ENCODE measurements at places on chromosomes 5 and 9. TPM values are rescaled to one million over a fixed set of nuclear protein-coding genes. Genes with fewer than 3 reads are reported as not detected.

GRCh38 chr9:115104908-115105307 lies 13.0 kb downstream of the TNC start:
- no peak overlapping the region for H3K4me3 ChIP-seq
- DNase-seq = no peak
- H3K36me3 ChIP-seq = no peaks in the 10 kb centered on the region
- no peak overlapping the region for H3K27ac ChIP-seq
- H3K4me1 ChIP-seq = no peaks in the 10 kb centered on the region

GRCh38 chr5:128100860-128101557 lies 17.4 kb downstream of the SLC12A2 start:
- no peak for DNase-seq
- no peak overlapping the region for H3K27ac ChIP-seq
- H3K36me3 ChIP-seq = peaks cover 8% of the 10 kb centered on the region
- H3K4me1 ChIP-seq = peaks cover 7% of the 10 kb centered on the region

- no peak for DNase-seq
- H3K4me1 ChIP-seq = no peaks in the 10 kb centered on the region
- peaks cover 8% of the 10 kb centered on the region for H3K36me3 ChIP-seq
- H3K27me3 ChIP-seq = peaks cover 3% of the 10 kb centered on the region
- H3K4me3 ChIP-seq = no peak overlapping the region
Measured at GRCh38 chr9:108376140-108376539, 479.6 kb downstream of the ACTL7B start.

DNA sequence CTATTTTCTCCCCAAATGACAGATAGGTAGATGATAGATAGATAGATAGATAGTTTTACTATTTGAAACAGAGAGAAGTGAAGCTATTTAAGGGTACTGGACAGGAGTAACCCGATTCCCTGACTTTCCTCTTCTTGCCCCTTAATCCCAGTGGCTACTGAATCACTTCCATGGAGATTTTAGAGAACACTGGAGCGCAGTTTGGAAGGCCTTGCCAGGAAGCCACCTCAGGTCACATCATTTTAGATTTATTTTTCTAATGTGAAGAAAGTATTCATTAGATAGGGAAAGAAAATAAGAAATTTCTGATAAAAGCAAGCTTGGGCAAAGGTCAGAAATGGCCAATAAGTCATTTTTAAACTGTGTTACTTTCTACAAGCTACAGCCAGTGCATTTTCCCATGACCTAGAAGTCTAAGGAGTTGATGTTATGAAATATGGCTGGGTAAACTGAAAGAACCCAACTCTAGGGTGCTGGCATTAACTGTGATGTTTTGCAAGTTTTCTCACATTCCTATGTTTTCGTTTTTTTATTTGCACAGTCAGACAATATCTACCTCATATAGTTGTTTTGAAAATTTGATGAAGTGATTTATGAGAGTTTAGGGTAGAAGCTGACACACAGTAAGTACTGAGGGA lies 544.7 kb upstream of the PTGER4 start:
- no peak for DNase-seq
- no peaks in the 10 kb centered on the region for H3K4me1 ChIP-seq
- no peaks in the 10 kb centered on the region for H3K27me3 ChIP-seq
- no peak overlapping the region for H3K27ac ChIP-seq
- H3K36me3 ChIP-seq = no peaks in the 10 kb centered on the region
- no peak overlapping the region for H3K4me3 ChIP-seq

GRCh38 chr5:168801567-168801966 lies 222.4 kb upstream of the PANK3 start:
- H3K27ac ChIP-seq = no peak overlapping the region
- DNase-seq = no peak
- no peaks in the 10 kb centered on the region for H3K36me3 ChIP-seq
- peaks cover 19% of the 10 kb centered on the region for H3K4me1 ChIP-seq
- no peak overlapping the region for H3K4me3 ChIP-seq

GRCh38 chr5:137264041-137264440 lies 235.1 kb downstream of the SPOCK1 start:
- no peaks in the 10 kb centered on the region for H3K4me1 ChIP-seq
- no peak overlapping the region for H3K4me3 ChIP-seq
- no peaks in the 10 kb centered on the region for H3K27me3 ChIP-seq
- no peak overlapping the region for H3K27ac ChIP-seq
- H3K36me3 ChIP-seq = no peaks in the 10 kb centered on the region

DNA sequence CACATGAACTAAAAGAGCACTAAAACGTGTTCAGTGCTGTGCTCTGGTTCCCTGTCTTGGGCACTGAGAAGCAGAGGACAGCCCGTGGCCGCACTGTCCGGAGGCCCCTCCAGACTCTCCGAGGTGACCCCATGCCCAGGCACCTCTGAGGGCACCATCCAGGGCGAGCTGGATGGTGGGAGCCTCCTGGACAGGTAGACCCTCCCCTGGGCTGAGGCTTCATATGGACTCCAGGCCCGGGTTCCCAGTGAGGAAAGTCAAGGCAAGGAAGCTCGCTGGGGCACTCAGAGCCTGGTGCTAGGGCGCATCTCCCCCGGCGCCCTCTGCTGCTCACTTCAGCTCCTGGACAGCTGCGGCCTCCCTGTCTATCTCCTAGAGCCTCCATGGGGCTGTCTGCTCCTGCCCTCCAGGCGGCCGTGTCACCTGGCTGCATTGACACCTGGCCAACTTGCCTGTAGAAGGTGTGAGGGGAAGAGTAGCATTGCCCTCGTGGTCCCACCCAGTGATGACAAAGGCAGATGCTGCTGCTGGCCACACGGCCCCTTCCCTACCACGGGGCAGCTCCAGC lies 178.2 kb upstream of the IRX1 start:
- no peak overlapping the region for H3K27ac ChIP-seq
- H3K4me3 ChIP-seq = no peak overlapping the region
- H3K4me1 ChIP-seq = no peaks in the 10 kb centered on the region
- H3K36me3 ChIP-seq = no peaks in the 10 kb centered on the region

- peaks cover 10% of the 10 kb centered on the region for H3K4me1 ChIP-seq
- H3K27me3 ChIP-seq = no peaks in the 10 kb centered on the region
- DNase-seq = no peak
- peaks cover 5% of the 10 kb centered on the region for H3K36me3 ChIP-seq
- H3K4me3 ChIP-seq = no peak overlapping the region
- H3K27ac ChIP-seq = peak overlapping the region; percentile 16
Measured at GRCh38 chr9:125523681-125524080, 183.3 kb downstream of the MAPKAP1 start.

GRCh38 chr5:125411744-125412560 lies 665.5 kb upstream of the ZNF608 start:
- no peak for DNase-seq
- no peaks in the 10 kb centered on the region for H3K36me3 ChIP-seq
- H3K27ac ChIP-seq = peak overlapping the region; percentile 94
- H3K27me3 ChIP-seq = peaks cover 9% of the 10 kb centered on the region
- peak overlapping the region; percentile 26 for H3K4me3 ChIP-seq

DNA sequence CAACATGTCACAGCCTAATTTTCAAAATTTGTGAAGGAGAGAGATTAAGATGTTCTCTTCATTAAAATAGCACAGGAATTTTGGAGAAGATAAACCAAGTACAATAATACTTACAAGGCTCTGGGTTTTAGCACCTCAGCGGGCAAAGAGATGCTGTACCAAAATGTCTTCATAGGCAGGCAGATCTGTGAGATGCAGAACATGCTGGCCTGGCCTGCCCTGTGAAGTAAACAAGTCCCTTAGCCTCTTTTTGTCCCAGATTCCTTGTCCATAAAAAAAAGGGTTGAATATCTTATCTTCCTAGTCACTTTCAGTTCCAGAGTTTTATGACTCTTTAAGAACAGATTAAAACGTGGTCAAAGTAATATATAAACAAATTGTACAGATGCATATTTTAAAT lies 53.0 kb upstream of the C6 start:
- no peak for DNase-seq
- no peaks in the 10 kb centered on the region for H3K36me3 ChIP-seq
- no peak overlapping the region for H3K27ac ChIP-seq
- H3K27me3 ChIP-seq = no peaks in the 10 kb centered on the region
- no peak overlapping the region for H3K4me3 ChIP-seq

- peak overlapping the region; percentile 85 for H3K27ac ChIP-seq
- H3K4me1 ChIP-seq = peaks cover 41% of the 10 kb centered on the region
- H3K36me3 ChIP-seq = no peaks in the 10 kb centered on the region
- no peak for DNase-seq
- H3K27me3 ChIP-seq = peaks cover 9% of the 10 kb centered on the region
Measured at GRCh38 chr5:151476016-151476415, 28.6 kb downstream of the SLC36A1 start.

DNA sequence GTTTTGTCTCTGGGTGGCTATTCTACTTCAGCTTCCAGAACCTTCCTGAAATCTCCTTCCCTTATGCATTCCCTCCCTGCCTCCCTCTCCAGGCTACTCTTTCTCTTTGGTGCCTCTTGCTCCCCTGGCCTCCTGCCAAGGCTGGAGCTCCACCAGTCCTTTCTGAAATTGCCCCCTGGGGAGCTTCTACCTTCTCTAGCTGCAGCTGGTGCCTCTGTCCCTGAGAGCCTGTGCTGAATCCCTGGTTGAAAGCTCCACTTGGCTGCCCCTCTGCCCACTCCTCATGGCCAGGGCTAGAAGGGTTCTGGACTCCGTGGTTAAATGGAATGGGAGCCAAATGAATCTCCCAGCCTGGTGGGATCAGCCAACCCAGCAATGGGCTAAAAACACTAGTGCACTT lies 80.1 kb downstream of the COL15A1 start:
- peaks cover 22% of the 10 kb centered on the region for H3K4me1 ChIP-seq
- H3K27ac ChIP-seq = no peak overlapping the region
- no peak overlapping the region for H3K4me3 ChIP-seq
- DNase-seq = peak; percentile 54
- peaks cover 18% of the 10 kb centered on the region for H3K36me3 ChIP-seq

DNA sequence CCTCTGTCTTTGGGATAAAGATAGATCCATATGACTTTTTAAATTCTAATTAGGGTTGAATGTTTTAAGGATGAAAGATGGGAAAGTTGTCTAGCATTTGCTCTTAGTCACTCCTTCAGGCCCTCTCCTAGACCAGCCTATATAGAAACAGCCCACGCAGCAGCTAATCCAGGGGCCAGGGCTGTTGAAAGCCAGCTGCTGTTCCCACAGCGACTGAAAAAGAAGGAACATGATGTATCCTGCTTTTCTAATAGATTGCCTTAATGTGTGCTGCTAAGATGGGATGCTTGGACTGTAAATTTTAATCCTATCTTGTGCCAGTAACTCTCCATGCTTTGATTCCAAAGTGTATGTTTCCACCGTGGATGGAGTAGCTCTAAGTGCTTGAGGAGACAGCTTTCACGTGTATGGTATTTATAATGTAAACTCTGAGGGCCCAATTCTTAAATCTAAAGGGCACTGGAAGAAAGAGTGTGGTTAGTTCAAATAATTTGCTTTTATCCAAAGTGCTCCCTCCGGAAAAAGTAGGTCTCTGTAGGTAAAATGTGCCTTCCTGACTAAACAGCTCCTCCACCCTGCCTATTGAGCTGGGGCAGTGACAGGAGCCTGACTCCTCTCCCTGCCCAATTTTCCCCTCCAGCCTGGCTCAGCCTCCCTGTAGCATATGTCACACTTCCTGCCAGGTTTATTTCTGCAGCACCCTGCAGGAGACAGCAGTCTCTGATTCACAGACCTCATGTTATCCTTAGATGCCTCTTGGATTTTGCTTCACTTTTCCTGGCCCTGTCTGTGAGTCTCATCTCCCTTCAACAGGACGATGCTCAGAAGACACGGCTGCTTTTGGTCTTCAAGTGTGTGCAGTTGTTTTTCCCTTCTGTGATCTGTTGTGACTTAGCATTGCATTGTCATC lies 33.2 kb downstream of the SLC36A1 start:
- peaks cover 7% of the 10 kb centered on the region for H3K27me3 ChIP-seq
- H3K4me3 ChIP-seq = peak overlapping the region; percentile 69
- DNase-seq = no peak
- H3K36me3 ChIP-seq = no peaks in the 10 kb centered on the region

DNA sequence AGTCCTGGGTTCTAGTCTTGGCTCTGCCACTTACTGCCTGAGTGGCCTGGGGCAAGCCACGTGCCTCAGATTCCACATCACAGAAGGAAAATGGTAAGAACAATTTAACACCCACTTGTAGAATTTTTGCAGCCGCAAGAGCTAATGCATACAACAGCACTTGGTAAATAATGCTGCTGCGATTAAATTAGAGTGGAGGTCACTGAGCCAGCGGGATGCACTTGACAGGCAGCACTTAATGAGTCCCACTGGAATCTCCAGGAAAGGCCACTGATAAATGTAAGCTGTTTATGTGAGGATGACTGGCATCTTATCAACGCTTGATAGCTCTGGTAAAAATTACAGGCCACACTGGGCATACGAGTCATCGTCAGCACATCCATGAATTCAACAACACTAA lies 59.4 kb upstream of the UBTD2 start:
- H3K27ac ChIP-seq = peak overlapping the region; percentile 45
- no peaks in the 10 kb centered on the region for H3K4me1 ChIP-seq
- H3K27me3 ChIP-seq = peaks cover 6% of the 10 kb centered on the region
- H3K36me3 ChIP-seq = peaks cover 3% of the 10 kb centered on the region

- no peaks in the 10 kb centered on the region for H3K36me3 ChIP-seq
- H3K4me3 ChIP-seq = peak overlapping the region; percentile 31
- no peak overlapping the region for H3K27ac ChIP-seq
- peak; percentile 80 for DNase-seq
Measured at GRCh38 chr5:168114444-168115017, 176.9 kb upstream of the WWC1 start.

GRCh38 chr5:178305801-178306200 lies 73.2 kb upstream of the PHYKPL start:
- H3K27ac ChIP-seq = no peak overlapping the region
- no peak overlapping the region for H3K4me3 ChIP-seq
- H3K27me3 ChIP-seq = peaks cover 4% of the 10 kb centered on the region
- no peak for DNase-seq

DNA sequence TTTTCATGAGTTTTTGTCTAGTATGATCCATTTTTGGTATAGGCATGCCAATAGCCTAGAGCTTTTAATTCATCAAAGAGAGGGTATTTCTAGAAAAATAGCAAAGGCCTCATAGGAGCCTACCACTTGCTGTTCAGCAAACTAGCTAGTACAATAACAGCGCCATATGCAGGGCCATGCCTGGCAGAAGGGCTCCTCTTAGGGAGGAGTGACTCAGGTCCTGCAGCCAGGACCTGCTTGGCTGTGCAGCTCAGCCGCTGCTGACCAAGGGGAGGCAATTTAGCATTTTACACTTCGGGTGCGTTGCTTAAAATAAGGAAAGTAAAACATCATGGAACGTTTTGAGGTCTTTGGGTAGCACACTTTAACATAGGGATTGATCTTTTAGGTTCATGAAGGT lies 100.6 kb downstream of the TRIO start:
- no peaks in the 10 kb centered on the region for H3K36me3 ChIP-seq
- peaks cover 6% of the 10 kb centered on the region for H3K27me3 ChIP-seq
- DNase-seq = peak; percentile 78
- peak overlapping the region; percentile 83 for H3K4me3 ChIP-seq
- peak overlapping the region; percentile 95 for H3K27ac ChIP-seq
- peaks cover 67% of the 10 kb centered on the region for H3K4me1 ChIP-seq

The DHFR gene
- 23.5 TPM for total RNA-seq

The PCDHGA9 gene
- 5.5 TPM for total RNA-seq

The ACOT12 gene
- not detected for total RNA-seq

The BTNL9 gene
- total RNA-seq = 37.9 TPM

The TMEM215 gene
- 0.27 TPM for total RNA-seq

The CCNG1 gene
- 149 TPM for total RNA-seq

The GPRIN1 gene
- total RNA-seq = 72.3 TPM

The LCN9 gene
- not detected for total RNA-seq

The DEPDC1B gene
- total RNA-seq = 8.2 TPM
